Activated naive CD8-positive, alpha-beta T cell treated with anti-CD3 and anti-CD28 coated beads for 36 hours (primary cell): ENCODE measurements at places on chromosomes 12 and 14.

GRCh38 chr12:117052386-117053049 is 46.7 kb downstream of the TESC start:
- no peak for DNase-seq

DNA sequence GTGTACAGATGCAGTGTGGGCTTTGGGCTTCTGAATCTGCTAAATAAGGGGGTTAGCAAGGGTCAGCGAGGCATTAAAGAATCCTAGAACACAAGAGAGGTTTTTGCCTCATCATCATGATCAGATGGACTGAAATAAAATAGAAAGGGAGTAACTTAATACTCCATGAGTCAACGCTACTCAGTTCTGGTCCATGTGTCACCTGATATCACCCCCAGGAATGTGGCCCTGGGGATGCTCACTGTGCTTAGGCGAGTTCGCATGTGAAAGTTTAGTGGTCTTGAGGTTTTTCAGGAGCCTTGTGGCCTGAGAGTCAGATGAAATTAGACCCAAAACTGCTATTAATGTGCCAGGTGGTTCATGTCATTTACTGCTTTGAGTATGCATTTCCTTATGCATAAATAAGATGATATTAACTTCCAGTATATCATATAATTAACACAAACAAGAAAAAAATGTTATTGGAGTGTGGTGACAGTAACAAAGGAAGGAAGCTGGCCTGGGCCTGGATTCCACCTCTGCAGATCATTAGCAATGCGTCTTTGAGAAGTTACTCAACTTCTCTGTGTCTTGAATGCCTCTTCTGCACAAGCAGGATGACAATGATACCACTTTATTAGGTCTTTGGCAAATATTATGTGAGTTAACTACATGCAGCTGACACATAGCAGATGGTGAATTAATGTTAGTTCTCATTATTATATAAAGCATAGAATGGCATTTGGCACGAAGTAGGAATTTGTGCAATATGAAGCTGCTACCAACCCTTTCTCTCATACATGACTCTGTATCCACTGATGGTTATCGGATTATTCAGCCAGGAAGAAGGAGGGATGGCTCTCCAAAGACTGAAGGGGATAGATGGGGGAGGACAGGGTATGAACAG is 1272.6 kb downstream of the AACS start:
- DNase-seq = no peak

GRCh38 chr12:112838731-112839130 is 47.2 kb downstream of the RPH3A start:
- no peak for DNase-seq

- DNase-seq = no peak
These were observed 74.5 kb downstream of the FERMT2 start for GRCh38 chr14:52876311-52876710.

DNA sequence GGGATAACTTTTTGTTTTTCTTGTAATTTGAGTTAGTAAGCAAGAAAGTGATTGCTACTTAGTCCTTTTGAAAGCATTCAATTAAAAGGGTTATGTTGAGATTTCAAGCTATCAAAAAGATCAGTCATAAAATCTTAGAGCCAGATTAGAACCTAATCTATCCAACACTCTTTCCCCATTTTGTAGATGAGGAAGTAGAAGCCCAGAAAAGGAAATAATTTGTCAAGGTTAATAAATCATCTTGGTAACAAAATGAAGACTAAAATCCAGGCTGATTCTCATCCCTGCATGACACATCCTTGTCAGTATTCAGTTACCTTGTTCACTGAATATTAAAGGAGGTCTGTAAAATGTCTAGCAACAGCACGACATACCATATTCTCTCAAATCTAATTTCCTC is 26.5 kb downstream of the PPP1R13B start:
- DNase-seq = no peak

GRCh38 chr12:40012711-40013110 is 93.2 kb downstream of the SLC2A13 start:
- DNase-seq = no peak

GRCh38 chr14:73762375-73762822 is 48.2 kb upstream of the PNMA1 start:
- DNase-seq = peak; percentile 52

DNA sequence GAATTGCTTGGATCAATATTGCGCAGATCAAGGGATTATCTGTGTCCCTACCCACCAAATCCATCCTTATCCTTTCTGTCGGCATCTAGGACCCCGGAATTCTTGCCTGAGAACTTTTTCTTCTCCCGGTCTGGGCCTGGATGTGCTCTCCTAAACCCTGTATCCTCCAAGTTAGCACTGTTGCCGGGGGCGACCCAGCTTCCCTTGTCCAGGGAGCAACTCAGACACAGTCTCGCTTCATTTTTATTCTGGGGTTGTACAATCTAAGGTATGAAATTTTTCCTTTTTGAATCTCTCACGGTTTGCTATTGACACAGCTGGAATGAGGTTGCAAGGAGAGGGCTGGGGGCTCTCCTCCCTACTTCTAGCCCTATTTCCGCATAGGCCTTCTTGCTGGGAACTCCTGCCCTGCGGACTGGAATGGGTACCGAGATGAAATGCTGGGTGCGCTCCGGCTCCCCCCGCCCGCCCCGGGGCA is 403 bp upstream of the PNP start:
- no peak for DNase-seq

DNA sequence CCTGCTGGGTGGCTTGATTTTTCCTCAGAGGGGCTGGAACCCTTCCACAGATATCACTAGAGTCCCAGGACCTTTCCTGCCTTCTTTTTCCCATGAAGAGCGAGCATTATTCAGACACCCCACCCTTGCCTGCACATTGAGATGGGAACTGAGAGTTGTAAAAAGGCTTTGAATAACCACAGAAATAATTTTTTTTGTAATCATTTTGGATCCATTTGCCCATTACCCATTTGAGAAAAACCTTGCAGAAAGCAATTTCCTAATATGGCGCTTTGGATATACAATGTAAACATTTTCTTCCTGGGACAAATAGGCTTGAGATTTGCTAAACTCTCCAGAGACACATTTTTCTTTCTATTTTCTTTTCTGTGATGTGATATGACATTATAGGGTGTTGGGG is 250.6 kb downstream of the MSRB3 start:
- DNase-seq = no peak

DNA sequence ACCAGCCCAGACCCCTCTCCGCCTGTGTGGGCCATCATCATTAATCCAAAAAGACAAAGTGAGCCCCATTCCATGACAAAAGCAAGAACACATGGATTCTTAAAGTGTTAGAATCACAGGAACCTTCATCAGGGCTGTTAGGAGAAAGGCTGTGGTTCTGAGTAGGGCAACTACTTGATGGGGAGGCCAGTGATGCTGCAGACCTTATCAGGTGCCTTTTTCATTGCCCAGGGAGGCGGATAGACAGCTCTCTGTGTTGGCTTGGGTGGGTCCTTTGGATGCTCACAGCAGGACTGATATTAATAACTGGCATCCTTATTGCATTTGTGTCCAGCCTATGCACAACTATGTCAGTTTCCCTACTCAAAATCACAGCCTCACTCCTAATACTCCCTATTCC is 2.3 kb downstream of the HEBP1 start:
- DNase-seq = no peak

DNA sequence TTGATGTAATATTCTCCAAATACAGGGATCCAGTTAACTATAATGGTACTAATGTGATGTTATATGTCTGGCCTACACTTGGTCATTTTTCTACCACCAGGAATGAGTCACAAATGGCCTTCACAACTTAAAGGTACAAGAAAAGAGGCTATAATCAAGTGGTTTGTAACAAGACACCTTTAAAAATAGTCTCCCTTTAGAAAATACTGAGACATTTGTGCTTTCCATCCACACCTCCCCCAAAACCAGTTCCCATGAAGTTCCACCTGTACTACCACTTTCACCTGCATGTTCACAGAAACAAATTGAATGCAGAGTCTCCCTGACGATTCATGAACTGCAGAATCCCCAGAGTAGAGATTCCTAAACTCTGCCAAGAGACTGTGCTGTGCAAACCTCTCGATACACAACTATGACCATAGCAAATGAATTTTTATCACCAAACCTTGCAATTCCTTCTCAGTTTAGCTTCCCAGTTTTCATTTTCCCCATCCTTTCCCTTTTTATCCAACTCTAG is 6.0 kb downstream of the BTG1 start:
- no peak for DNase-seq

GRCh38 chr12:56840922-56841321 is 77.8 kb downstream of the HSD17B6 start:
- no peak for DNase-seq

GRCh38 chr12:64459394-64459891 is 7.5 kb downstream of the TBK1 start:
- no peak for DNase-seq

GRCh38 chr12:6199531-6200255 is 507 bp upstream of the CD9 start:
- DNase-seq = no peak

GRCh38 chr14:73467377-73467776 is 9.0 kb upstream of the NUMB start:
- peak; percentile 63 for DNase-seq

DNA sequence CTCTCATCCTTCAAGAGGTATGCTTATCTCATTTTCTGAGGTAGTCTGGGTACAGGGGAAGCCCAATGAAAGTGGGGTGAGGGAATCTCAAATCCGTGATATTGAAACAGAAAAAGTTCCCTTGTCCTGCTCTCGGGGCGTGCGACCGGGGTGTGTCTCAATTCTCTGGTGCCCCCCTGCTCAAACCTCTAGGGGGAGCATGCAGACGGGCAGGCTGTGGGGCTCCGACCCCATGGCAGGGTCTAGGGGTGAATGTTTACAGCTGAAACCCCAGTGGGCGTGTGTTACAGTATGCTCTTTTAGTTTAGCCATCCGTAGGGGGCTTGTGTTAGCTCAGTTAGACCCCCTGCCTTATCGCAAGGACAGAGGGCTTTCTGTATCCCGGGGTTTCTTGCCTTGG is 68.7 kb downstream of the PTPRQ start:
- no peak for DNase-seq
